ENCODE measurements at places on chromosomes 2 and 18.
A peak's percentile ranks its signal among the peaks of the same experiment; 100 is the strongest.

- peak; percentile 31 for DNase-seq
Measured at GRCh38 chr2:96154506-96155380, 9.5 kb upstream of the DUSP2 start.

DNA sequence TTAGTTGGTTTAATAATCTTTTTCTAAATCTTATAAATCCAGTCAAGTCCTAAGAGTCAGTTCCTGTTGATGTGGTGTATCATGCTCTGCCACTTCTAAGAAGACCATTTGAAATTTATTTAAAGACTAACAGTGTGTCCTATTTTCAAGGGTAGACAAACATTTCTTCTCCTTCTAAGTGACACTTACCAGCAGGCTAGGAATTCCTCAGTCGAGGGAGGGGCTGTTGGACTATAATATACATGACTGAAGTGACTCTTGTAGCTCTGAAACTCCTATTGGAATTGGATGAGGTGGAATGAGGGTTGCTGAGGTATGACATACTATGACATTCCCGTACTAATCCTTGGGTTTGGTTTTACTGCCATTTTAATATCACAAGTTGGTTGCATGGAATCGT, 30.6 kb downstream of the ITGB6 start:
- no peak for DNase-seq

GRCh38 chr2:159073256-159073655, 104.8 kb downstream of the TANC1 start:
- no peak for DNase-seq

GRCh38 chr18:21458788-21459187, 141.7 kb downstream of the ESCO1 start:
- DNase-seq: no peak

DNA sequence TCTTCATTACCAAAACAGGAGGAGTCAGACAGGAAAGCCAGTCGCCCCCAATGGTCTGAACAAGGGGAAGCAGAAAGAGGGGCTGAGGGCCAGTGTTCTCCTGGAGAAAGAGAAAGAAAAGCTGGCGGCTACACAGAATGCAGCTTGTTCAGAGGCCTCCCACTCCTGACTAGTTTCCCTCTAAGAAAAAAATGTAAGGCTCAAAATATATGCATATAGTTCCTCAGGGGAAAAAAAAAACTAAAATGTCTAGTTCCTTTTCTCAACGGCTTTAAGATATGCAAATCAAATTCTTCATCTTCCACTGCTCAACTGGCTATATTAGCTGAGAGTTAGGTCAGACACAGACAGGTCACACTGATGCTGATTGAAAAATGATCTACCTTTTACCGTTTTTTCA, 18.6 kb downstream of the MBOAT2 start:
- DNase-seq: no peak

DNA sequence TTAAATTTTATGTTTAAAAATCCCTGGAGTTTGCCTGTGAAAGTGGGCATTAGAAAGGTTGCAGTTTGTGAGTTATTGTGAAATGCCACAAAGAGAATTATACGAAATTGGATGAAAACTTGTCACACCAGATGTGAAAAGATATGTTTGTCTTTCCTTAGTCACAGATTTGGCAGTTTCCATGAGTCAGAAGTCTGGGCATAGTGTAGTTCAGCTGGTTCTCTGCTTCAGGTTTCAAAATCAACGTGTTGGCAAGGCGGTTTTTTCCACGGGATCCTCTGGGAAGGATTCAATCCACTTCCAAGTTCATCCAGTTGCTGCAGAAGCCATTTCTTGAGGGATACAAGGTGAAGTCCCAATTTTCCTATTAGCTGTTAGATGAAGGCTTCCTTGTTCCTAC, 658.0 kb upstream of the CDH2 start:
- no peak for DNase-seq

- no peak for DNase-seq
Measured at GRCh38 chr2:65130664-65131175, 814 bp upstream of the RAB1A start.

- DNase-seq: peak; percentile 76
Measured at GRCh38 chr2:1886405-1886992, 142.2 kb upstream of the PXDN start.

- no peak for DNase-seq
Measured at GRCh38 chr2:69227716-69228115, 159.3 kb downstream of the GFPT1 start.

GRCh38 chr2:233049194-233049761, 10.9 kb upstream of the INPP5D start:
- DNase-seq: no peak

DNA sequence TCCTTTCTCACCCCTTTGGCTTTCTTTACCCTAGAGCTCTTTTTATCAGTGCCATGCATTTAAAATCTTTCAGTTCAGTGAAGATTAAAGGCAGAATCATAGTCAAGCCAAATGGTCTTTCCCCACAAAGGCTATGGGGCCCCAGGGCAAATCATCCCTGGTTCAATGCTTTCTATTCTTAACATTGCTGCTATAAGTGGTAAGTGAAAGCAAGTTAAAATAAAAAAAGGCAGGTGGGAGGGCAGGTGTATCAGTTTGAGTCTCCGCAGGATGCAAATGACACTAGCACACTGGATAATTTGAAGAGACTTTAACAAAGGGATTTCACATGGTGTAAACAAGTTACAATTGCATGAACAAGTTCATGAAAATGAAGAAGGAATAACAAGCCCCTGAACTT, 757.4 kb downstream of the SATB2 start:
- no peak for DNase-seq

DNA sequence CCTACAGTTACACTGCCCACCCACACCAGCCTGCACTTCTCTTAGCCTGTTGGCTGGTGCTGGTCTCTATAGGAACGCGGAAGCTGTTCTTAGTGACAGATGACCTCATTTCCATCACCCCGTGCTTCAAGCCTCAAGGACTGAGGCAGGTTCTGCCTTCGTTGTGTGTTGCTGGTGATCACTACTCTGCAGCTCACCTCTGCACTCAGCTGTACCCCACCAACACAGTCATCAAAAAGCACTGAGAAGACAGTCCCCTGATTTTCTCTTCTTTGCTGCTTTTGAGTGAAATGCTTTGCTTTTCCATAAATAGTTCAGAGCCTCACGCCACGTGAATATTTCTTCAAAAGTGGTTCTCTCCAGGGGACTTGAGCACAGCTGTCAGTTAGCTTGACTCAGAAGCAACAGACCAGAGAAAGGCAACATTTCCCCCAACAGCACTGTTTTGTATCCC, 225.7 kb upstream of the CCDC150 start:
- DNase-seq: no peak

DNA sequence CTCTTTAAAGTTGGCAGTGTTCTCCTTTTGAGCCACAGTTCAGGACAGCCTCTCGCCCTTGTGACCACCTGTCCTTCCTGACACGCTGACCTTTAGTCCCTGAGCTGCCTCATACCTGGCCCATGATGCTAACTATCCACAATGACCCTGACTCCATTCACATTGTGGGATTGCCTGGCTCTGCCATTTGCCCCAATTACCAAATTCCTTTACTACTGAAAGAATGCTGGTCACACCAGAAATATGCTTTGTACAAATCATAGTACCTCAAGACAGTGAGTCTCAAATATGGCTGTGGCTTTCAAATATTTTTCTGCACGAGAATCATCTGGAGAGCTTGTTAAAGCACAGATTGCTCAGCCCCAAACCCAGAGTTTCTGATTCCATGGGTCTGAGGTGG, 54.2 kb downstream of the LTBP1 start:
- no peak for DNase-seq

- no peak for DNase-seq
Measured at GRCh38 chr18:63708650-63709049, 5.9 kb downstream of the SERPINB11 start.

DNA sequence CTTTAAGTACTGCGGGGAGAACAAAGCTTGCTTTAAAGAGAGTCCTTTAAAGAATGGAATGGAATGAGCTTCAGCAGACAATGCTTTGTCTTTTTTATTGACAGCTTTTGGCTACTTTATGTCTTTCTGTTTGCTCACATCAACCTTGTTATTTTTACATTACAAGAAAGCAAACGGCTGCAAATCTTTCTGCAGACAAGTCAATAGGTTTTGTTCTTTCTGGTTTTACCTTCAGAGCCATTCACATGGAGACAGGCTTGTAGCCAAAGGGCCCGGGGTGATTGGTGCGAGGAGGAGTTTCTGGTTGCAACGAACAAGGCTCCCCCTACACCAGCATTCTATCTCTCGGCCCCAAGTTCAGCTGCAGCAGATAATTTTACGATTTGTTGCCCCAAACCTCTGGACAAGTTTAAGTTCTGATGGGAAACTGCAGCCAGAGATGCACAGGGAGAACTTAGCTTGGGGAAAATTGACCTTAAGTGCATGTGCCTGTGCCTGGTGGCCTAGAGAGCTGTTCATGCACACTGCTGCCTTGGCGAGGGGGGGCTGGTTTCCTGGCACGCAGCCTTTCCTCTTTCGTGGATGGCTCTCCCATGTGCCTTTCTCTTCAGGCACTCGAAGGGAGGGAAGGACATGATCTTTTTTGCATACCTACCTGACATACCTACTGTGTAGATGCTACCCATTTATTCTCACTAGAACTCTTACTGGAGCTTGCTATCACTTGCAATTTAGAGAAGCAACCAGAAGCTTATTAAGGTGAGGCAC, 543.2 kb downstream of the DCDC2C start:
- peak; percentile 61 for DNase-seq

Data from H9 (cell line).